ENCODE measurements at places on chromosomes 3 and 15.

GRCh38 chr3:157156837-157157635 lies 2.9 kb downstream of the CCNL1 start:
- DNase-seq = no peak

- no peak for DNase-seq
Observed at GRCh38 chr3:73492186-73492585, 132.6 kb downstream of the PDZRN3 start.

- no peak for DNase-seq
Observed at GRCh38 chr15:32676169-32676568, 34.7 kb downstream of the SCG5 start.

GRCh38 chr15:72237029-72237852 lies 6.3 kb upstream of the PKM start:
- no peak for DNase-seq

GRCh38 chr3:179902061-179902460 lies 134.7 kb downstream of the PEX5L start:
- no peak for DNase-seq

DNA sequence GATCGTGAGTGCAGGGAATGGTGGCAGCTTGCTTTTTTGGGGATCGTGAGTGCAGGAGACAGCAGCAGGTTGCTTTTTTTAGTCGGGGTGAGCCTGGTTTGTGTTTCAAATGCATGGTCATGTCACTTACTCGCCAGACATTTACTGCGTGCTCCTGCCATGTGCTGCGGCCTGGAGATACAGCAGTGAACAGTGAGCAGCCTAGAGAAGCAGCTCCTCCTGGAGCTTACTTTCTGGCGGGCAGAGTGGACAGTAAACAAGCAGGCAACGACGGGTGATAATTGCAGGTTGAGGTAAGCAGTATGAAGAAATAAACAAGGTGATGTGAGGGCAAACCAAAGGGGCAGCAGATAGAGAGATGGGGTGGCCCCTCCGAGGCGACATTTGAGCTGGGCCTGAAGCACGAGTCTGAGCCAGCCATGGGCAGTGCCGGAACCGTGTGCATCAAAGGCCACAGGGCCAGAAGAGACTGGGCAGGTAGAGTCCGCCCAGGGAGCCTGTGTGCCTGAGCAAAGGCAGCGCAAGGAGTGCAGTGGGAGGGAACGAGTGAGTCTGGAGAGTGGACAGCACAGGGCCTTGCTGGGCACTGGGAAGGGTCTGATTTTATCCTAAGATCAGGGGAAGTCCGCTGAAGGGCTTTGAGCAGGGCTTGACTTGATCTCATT lies 57.3 kb upstream of the RASA2 start:
- no peak for DNase-seq

DNA sequence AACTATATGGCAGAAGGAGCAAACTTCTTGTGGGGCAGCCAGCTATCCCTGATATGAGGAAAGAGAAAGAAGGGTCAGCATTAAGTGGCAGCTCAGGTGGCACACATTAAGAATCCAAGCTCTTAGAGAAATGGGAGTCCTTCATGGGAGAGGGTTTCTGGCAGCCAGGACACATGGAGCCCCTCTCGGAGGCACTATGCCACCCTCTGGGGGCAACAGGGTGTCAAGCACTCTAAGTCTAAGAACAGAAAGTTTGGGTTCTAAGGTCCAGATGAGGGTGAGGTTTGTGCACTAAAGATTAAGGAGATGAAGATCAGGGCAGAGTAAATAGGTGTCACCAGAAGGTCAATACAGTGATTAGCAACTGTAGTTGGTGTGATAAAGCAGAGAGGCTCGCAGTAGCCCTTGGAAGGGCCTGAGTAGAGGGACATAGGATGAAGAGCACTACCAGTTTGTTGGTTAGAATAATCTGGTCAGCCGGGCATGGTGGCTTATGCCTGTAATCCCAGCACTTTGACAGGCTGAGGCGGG lies 89.3 kb downstream of the ST6GAL1 start:
- no peak for DNase-seq

DNA sequence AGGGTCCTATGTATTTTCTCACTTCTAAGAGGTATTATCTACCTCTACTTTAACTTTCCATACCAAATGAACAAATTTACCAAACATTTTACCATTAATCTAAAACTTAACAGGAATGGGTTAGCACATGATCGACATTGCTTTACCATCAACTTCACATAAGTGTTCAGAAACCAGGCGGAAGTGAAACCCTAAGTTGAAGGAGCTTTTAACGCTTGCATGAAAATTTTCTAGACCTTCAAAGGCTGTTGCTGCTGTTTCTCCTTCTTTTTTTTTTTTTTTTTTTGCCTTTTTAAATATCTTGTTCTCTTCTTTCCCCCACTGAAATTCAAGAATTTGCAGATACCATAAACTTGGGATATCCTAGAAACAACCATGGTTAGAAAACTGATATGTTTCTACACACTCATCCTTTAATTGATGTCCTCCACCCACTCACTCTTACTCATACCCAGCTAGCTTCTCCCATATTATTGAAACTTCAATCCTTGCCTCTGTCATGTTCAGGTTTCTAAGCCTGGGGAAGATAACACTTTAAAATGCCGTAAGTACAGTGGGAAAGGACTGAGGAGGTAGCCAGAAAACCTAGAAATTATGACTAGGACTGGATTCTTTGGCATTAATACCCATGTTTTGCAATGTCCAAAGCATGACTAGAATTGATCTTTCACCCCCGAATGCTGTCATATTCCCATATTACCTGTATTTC lies 24.7 kb downstream of the MYO5A start:
- DNase-seq = no peak

DNA sequence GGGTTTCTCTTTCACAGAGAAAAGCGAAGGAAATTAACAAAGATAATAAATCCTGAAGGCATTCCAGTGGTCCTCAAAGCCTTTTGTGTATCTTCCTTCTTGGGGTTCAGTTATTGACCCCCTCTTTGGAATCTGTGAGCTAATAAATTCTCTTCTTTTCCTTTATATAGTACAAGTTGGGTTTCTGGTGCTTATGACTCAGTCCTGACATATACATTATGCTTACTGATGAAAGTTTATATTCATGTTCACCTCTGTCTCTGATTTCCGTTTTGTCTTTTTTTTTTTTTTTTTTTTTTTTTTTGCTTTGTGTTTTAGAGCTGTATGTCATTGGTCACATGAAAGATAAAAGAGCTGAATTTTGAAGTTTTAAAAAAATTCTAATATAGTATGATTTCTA lies 230.7 kb upstream of the RBMS3 start:
- no peak for DNase-seq

GRCh38 chr3:115099134-115099985 lies 47.7 kb downstream of the ZBTB20 start:
- no peak for DNase-seq
